ENCODE measurements at places on chromosomes 1 and 21. TPM values are rescaled to one million over a fixed set of nuclear protein-coding genes. Genes with fewer than 3 reads are reported as not detected.

Gene ZYG11A
- 1.3 TPM for polyA plus RNA-seq

Gene PCNX2
- 42.9 TPM for polyA plus RNA-seq

Gene CD84
- polyA plus RNA-seq = not detected

Gene CRYAA
- not detected for polyA plus RNA-seq

All from GM23338 (cell line).